ENCODE measurements at places on chromosomes 5 and 9.

DNA sequence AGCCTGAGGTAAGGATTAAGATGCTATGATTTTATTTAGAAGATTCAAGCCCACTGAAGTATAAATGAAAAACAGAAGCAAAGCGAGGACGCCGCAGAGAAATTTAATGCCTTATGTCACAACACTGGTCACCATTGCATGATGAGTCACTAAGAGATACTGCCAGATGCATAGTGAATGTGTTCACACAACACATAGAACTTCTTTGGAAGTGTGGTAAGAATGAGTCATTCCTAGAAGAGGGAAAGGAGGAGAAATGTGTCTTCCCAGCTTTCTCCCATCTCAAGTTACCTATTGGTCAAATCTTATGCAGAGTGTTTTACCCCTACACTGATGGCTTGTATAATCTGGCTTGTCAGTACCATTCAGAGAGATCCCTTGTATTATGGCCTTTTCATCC lies 465.3 kb upstream of the ARRDC3 start:
- no peak for DNase-seq

- no peak for DNase-seq
These were observed 632 bp downstream of the UBAP1 start for GRCh38 chr9:34179213-34180136.

DNA sequence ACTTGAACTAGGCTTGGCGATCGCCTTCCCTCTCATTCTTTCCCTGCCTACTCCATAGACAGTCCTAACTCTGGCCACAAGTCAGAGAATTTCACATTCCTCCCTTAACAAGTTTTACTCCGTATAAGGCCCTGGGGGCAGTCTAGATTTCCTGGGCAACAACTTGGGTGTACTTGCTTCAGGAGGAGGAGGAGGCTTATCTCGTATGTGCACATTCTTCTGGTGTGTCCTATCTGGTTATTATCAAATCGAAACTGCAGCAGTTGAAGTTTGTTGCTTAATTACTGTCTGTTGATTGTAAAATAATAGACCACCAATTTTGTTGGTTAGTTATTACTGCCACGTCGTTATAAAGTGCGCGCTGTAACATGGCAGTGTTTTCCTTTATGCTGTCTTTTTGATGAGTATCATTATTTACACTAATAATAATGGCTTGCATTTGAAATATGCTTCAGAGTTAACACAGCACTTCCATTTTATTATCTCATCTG lies 42.0 kb downstream of the PIP5K1B start:
- DNase-seq: no peak

- DNase-seq: no peak
These were observed 92.6 kb downstream of the C9orf152 start for GRCh38 chr9:110115341-110115820.

- DNase-seq: no peak
These were observed 188.5 kb downstream of the DAB2IP start for GRCh38 chr9:121839726-121840500.

GRCh38 chr5:180128671-180129261 lies 57.2 kb upstream of the RNF130 start:
- no peak for DNase-seq

Data from stimulated activated CD4-positive, alpha-beta T cell treated with anti-CD3 and anti-CD28 coated beads, Interleukin-1b, Interleukin-23, amount 100 ng/mL, for 1 hour (primary cell).